ENCODE measurements at places on chromosomes 12 and 14.

DNA sequence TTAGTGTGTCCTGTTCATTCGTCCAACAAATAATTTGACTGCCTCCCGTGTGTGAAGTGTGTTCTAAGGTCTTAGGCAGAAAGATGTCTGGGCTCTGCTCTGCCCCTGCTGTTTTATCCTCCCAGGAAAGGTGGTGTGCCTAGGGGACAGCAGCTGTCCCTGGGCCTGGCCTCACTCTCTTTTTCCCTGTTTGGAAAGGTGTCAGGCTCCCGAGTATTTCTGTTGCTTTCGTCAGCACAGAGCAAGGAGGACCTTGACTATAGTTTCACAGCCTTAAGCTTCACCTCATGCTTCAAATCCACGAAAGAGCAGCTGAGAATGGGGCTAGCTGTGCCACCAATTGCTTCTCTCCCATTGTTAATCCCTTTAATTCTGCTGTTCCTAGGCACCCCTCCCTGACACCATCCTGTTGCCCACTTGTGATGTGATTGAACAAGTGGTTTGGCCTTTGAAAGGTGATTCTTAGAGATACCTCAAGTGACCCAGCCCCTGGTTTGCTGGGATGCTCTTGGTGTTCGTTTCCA, 54.2 kb downstream of the TGFB3 start:
- DNase-seq = no peak

GRCh38 chr12:118122264-118122663, 13.7 kb upstream of the PEBP1 start:
- DNase-seq = no peak

- DNase-seq = no peak
Observed at GRCh38 chr12:79358716-79359300, 332.0 kb downstream of the PAWR start.

DNA sequence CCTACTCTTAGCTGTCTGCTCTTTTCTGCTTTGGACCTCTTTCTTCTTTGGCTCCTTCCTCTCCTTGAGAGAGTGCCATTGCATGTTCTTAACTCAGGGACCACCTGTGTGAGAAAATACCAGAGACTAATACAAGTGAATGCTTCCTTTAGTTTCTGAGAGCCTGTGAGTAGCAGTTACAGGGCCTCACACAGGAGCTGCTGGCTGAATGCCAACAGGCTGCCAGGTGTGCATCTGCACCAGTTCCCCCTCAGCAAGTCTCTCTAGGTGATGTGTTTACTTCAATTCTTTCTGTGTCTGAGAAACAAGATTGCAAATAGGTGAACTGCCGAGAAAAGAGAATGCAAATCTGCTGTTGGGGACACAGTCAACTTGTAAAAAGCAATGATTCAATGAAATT, 108.2 kb downstream of the STXBP6 start:
- no peak for DNase-seq

DNA sequence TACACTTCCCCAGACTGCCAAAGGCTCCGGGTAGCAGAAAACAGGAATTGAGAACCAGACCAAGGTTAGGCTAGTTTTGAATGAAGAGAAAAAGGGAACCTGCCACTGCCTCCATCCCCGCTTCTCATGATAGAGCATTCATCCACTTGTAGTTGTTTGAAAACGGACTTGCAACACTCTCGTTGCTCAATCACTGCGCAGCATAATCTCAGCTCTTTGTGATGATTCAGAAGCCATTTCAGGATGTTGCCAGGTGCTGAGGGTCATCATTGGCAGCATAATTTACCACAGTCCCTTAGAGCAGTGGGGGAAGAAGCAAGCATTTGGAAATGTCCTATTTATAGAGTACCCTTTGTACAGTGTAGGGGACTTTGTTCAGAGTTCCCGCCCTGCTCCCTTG, 25.6 kb downstream of the KCNK13 start:
- DNase-seq = no peak

GRCh38 chr12:132175496-132176384, 31.5 kb downstream of the NOC4L start:
- DNase-seq = no peak

DNA sequence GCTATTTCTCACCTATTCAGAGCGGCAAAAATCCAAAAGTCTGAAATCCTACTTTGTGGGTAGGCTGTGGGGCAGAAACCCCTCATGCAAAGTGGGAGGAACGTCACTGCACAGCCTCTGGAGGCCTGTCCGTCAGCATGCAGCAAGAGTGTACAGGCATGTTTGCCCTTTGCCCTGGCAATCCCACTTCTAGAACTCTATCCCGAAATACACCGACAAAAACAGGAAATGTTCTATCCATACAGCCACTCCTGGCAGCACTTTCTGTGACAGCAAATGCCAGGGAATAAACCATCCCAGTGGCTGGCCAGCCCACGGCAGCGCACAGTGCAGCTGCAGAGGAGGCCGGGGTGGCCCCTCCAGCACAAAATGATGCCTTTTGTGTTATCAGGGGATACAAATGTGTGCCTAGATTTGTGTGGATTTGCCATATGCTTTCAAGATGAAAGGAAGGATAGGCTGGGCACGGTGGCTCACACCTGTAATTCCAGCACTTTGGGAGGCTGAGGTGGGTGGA, 39.7 kb downstream of the AMN start:
- no peak for DNase-seq

- no peak for DNase-seq
Observed at GRCh38 chr12:62603811-62604098, 137.1 kb downstream of the MON2 start.

- no peak for DNase-seq
Observed at GRCh38 chr12:94245631-94246383, 97.4 kb downstream of the PLXNC1 start.

All from activated CD4-positive, alpha-beta T cell treated with anti-CD3 and anti-CD28 coated beads, Interleukin-2, amount 50 U/mL, for 1 hour (primary cell).